Stimulated activated CD4-positive, alpha-beta T cell treated with anti-CD3 and anti-CD28 coated beads, Interleukin-4, amount 100 ng/mL, for 1 hour (primary cell): ENCODE measurements at places on chromosomes 1 and 21.
A peak's percentile ranks its signal among the peaks of the same experiment; 100 is the strongest.

- DNase-seq = no peak
Observed at GRCh38 chr1:153483776-153484175, 23.3 kb upstream of the S100A7 start.

GRCh38 chr1:206591226-206591625 is 21.0 kb downstream of the EIF2D start:
- no peak for DNase-seq

- no peak for DNase-seq
Observed at GRCh38 chr1:46281021-46281420, 22.4 kb downstream of the LRRC41 start.

DNA sequence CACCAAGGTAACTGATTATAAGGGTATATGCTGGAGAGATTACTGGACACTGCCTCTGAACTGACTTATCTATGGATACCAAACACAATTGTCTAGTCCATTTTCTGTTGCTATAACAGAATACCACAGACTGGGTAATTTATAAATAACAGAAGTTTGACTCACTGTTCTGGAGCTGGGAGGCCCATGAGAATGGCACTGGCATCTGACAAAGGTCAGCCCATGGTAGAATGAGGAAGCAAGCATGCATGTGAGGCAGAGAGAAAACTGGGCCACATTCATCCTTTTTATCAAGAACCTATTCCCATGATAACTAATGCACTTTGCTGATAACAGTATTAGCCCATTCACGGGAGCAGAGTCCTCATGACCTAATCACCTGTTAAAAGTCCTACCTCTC is 37.4 kb downstream of the FCER1A start:
- DNase-seq = no peak

- no peak for DNase-seq
Observed at GRCh38 chr1:109475261-109475660, 8.4 kb upstream of the ATXN7L2 start.

DNA sequence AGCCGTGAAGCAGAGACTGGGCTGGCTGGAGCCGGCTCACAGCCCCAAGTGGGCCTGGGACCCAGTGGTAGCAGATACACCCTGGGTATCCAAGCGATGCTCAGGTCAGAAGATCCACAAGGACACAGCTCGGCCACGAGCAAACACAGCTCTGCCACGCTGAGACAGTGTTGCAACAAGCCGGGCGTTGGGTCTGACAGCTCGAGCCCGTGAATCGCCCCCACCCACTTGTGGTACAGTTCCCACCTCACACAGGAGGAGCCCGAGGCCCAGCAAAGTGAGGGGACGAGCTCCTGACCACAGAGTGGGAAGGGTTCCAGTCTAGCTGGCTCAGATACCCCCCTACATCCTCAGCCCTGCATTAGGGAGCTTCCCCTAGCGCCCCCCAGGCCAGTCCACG is 8.9 kb upstream of the PRKCZ start:
- no peak for DNase-seq

GRCh38 chr1:26999440-26999987 is 6.0 kb downstream of the TRNP1 start:
- DNase-seq = no peak

- no peak for DNase-seq
Observed at GRCh38 chr1:119358636-119359035, 9.9 kb upstream of the HAO2 start.

DNA sequence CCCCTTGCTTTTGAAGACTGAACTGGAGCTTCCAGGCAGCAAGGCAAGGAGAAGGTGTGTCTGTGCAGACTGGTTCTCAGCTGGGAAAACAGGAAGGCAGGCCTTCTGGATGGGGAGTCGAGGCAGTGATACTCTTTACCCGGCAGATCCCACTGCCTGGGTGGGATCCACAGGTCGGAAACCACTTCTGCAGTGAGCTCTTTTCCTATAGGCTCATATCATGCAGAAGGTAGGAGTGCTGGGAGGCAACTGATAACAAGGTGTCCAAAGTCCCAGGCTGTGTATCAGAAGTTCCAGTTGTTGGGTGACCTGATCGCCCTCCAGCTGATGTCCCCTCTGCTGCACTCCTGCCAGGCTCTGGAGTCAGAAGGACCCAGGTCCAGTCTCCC is 17.1 kb downstream of the ACOT11 start:
- no peak for DNase-seq

DNA sequence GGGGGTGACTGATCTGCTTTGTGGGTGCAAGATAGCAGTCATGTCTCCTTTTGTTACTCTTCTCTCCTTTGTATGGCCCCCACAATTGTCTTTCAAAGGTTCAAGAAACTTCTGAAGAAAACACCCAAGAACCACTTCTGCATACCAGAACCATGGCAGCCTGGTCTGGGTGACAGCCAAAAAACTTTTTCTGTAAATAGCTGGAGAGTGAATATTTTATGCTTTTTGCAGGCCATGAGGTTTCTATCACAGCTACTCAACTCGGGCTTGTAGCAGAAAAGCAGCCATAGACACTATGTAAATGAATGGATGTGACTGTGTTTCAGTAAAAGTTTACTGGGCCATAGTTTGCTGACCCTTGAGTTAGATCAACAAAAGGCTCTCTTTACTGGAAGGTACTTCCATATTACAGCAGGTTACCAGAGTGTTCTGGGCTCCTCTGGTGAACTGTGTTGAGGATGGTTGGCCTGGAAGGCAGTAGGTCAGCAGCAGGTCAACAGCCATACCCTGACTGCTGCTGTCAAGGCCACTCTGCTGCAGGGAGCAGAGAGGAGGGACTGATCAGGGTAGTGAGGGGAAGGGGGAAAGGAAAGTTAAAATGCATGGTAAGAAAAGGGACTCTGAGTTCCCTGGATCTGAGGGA is 116.4 kb downstream of the GDAP2 start:
- DNase-seq = no peak

GRCh38 chr1:193368302-193368701 is 181.9 kb upstream of the B3GALT2 start:
- no peak for DNase-seq

DNA sequence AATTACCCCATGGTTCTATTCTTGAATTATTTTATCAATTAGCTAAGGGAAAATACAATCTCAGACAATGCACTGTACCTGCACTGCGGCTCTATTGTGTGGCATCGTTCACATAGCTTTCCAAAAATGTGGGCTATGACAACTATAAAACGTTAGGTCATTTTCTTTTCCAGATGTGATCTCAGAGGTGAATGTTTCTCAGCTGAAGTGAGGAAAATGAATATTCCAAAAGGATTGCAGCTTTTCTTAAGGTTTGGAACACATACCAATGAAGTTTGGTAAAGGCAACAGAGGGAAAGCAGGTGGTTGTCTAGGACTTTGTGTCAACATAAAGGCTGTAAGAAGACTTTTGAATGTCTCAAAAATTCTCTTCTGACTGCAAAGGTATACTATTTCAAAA is 105.5 kb downstream of the NRIP1 start:
- no peak for DNase-seq

DNA sequence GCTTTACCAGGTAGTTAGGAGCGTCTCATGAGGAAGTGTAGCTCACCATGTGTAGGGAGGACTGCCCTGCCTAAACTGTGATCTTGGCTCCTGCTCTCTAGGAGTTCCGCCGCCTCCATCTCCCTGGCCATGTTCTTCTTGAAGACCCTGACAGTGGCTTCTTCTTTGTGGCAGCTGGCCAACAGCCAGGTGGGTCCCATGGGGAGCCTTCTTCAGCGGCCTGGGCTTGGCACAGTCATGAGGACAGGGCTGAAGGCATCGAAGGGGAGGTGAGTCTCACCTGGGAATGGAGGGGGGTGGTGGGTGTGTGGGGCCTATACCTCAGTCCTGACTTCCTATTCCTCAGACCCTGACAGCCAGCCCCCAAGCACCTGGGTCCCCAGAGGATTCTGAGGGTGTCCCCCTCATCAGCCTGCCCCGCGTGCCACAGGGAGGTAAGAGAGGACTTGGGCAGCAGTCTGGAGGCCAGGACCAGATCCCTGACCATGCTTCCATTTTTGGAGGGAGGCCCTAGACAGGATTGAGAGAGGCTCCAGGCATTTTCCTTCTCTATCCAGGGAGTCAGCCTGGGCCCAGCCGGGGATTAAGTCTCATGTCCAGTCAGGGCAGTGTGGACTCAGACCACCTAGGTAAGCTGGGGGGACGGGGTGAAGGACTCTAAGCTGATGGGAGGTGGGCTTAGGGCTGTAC is 21.4 kb downstream of the HYI start:
- no peak for DNase-seq

DNA sequence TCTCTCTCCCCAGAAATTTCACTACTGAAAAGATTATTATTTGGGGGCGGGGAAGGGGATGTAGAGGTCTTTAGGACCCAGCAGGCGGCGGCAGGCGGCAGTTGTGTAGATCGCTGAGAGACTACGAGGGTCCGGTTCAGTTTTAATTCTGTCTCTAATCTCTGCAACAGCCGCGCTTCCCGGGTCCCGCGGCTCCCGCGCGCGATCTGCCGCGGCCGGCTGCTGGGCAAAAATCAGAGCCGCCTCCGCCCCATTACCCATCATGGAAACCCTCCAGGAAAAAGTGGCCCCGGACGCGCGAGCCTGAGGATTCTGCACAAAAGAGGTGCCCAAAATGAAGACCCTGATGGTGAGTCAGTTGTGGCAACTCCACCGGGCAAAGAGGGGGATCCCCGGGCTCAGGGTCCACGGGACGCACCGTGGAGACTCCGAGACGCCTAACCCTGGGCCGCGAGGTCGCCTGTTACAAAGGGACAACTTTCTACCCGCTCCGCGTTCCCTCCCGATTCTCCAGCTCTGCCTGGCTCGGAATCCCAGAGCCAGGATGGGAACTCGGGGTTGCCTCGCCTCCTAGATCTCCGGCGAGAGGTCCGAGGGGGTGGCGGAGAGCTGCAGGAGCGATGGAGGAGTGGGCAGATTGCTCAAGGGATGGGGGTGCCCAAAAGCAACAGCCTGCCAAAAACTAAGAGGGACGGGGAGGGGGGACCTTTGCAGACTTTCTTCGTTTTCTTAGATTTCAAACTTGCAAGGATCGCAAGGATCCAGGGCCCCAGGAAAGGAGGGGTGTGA is at the start of gene ST6GALNAC5:
Gene ST6GALNAC5, plus strand, starts transcription at position 139 of the 789 bp plus-strand sequence.
- DNase-seq = peak; percentile 4

DNA sequence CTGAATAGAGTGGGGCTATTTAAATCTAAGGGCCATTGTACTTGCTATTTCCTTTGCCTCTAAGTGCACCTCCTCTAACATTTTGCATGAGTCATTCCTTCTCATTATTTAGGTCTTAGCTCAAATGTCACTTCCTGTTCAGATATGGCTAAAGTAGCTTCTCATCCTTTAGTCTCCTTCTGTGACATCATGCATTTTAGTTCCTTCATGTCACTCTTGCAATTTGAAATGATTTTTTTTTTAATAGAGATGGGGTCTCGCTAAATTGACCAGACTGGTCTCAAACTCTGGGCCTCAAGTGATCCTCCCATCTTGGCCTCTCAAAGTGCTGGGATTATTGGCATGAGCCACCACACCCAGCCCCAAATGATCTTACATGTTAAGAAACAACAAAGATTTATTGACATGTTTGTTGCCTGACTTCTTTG is 6.6 kb downstream of the TBX19 start:
- no peak for DNase-seq

DNA sequence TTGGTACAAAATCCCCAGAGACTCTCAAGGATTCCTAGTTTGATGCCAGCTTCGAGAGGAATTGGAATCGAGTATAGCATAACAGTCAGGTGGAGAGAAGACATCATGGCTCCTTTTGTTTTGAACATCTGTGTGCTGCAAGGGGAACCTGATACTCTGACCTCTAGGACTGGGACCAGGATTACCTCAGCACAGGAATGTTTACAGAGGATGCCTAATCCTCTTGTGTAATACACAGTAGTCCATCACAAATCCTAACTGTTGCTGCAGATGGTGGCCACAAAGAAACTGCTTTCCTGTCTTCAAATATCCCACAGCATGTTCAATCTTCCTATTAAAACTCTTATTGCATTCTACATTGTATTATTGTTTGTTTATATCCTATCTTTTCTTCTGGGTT is 111.8 kb upstream of the PRMT6 start:
- DNase-seq = no peak

GRCh38 chr21:25283720-25284119 is 323.6 kb downstream of the MRPL39 start:
- no peak for DNase-seq

GRCh38 chr1:44114098-44114497 is 4.5 kb upstream of the KLF17 start:
- no peak for DNase-seq

DNA sequence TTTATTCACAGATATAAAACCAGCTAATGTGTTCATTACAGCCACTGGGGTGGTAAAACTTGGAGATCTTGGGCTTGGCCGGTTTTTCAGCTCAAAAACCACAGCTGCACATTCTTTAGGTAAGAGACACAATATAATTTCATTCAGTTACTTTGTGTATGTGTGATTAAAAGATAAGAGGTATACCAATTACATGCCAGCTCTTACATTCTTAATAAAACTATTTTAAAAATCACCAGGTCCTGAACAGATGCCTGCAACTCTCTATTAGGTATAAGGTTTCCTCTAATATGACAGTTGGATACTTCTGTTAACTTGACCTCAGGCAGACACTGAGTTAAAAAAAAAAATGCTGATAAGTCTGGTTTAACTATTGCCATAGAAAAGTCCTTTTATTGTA is 122.1 kb downstream of the NEK7 start:
- no peak for DNase-seq

DNA sequence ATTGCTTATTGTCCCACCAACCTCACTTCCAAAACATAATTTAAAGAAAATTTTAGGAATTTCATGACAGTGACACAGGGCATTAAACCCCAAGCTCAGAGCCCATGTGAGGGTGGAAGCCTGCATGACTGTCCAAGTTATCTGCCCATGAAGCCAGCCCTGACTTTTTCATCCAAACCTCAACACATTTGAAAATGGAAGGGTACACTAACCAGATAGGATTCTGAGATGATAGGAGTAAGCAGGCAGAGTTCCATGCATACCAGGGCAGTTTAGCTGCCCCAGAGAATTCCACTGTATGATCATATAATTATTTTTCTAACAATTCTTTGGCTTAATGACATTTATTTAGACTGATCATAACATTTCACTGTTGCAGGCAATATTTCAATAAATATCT is 986.0 kb downstream of the TTLL7 start:
- DNase-seq = no peak

DNA sequence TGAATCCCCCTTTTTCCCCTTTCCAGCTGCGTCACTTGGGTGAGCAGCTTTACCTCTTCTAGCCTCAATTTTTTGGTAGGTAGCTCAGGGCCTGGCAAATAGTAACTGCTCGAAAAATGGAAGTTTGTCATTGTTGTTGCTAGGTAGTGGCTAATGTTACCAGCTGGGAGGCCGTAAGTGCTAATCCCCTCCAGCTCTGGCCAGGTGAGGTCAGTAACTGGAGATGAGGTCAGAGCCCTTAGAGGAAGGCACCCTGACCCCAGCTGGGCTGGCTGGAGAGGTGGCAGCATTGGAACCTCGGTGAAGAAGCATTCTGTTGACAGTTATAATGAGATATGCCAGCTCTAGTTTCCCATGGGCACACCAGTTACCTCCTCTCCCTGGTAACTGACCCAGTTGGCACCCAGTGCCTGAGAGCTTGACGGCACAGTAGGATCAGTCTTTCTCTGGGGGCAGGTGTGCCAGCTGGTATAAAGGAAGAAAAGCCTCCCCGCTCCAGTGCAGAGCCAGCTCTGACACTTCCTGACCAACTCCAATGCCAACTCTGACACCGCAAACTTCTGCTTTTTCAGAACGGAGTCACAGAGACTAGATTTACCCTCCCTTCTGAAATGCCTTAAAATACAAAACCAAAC is 35.0 kb upstream of the SLC2A1 start:
- no peak for DNase-seq
